ENCODE measurements at places on chromosomes 6 and 20. TPM values are rescaled to one million over a fixed set of nuclear protein-coding genes. Genes with fewer than 3 reads are reported as not detected.
A peak's percentile ranks its signal among the peaks of the same experiment; 100 is the strongest.

The LPA gene
- not detected for total RNA-seq

The DEFB124 gene
- not detected for total RNA-seq

The CPXM1 gene
- total RNA-seq = 1.3 TPM

The HLA-DRB1 gene
- total RNA-seq = 36.3 TPM

The BHLHE23 gene
- not detected for total RNA-seq

The SRXN1 gene
- 150 TPM for total RNA-seq

GRCh38 chr6:37192666-37193065 is 22.7 kb downstream of the PIM1 start:
- DNase-seq = no peak

DNA sequence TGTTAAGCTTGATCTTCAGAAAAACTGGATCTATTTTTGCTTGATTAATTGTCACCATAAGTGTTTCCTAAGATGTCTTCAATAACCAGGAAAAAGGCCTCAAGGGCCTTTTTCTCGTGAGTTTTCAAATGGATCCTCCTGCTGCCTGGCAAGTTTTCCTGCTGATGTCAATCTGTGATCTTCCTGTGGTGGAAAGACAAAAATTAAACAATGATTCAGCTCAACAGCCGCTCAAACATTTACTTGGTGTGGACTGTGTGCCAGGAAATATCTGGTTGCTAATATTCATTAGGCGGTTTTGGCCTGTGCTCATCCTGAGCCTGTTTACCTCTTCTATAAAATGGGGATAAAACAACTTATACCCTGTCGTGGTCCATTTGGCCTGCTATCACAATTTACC is 35.4 kb upstream of the SSTR4 start:
- no peak for DNase-seq

- DNase-seq = peak; percentile 45
Observed at GRCh38 chr6:34227761-34228421, 8.8 kb upstream of the HMGA1 start.

DNA sequence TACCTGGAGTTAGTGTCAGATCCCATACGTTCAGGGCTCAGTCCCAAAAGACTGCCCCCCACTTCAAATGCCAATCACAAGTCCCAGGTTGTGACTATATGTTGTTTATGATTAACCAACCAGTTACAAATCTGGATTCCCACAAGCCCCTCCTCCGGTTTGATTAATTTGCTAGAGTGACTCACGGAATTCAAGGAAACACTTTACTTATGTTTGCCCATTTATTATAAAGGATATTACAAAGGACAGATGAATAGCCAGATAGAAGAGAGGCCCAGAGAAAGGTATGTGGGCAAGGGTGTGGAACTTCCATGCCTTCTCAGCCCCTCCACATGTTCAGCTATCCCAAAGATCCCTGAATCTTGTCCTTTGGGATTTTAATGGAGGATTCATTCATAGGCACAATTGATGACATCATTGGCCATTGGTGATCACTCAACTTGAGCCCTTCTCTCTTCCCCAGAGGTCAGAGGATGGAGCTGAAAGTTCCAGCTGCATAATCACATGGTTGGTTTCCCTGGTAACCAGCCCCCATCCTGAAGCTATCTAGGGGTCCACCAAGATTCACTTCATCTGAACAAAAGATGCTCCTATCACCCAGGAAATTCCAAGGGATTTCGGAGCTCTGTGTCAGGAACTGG is 2.0 kb downstream of the ECT2L start:
- DNase-seq = no peak

- DNase-seq = no peak
Observed at GRCh38 chr20:33434434-33434833, 9.1 kb downstream of the SNTA1 start.

DNA sequence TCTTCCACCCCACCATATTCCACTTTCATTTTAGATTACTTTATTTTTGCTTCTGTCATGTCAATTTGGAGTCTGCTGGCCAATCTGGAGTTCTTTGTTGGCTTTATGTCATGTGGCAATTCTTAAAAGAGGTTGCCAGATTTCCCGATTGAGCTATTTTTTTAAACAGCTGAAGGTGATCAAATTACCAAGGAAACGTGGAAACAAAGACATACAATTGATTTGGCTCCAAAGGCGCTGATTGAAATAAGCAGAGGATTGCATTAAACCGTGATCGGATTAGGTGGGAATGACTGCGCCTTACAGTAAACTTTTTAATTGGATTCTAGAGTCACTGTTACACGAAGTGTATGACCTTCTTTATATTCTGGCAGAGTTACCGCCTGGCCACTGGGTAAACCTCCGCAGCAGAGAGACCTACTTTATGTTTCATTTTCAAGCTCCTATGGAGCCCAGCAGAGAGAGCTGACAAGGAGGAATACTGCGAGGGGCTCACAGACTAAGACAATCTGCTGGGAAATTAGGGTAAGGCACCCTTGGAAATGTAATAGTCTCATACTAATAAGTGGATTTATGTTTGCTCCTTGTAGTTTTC is 37.9 kb downstream of the SIM1 start:
- no peak for DNase-seq

GRCh38 chr6:138863321-138863720 is 67.4 kb downstream of the ECT2L start:
- no peak for DNase-seq

DNA sequence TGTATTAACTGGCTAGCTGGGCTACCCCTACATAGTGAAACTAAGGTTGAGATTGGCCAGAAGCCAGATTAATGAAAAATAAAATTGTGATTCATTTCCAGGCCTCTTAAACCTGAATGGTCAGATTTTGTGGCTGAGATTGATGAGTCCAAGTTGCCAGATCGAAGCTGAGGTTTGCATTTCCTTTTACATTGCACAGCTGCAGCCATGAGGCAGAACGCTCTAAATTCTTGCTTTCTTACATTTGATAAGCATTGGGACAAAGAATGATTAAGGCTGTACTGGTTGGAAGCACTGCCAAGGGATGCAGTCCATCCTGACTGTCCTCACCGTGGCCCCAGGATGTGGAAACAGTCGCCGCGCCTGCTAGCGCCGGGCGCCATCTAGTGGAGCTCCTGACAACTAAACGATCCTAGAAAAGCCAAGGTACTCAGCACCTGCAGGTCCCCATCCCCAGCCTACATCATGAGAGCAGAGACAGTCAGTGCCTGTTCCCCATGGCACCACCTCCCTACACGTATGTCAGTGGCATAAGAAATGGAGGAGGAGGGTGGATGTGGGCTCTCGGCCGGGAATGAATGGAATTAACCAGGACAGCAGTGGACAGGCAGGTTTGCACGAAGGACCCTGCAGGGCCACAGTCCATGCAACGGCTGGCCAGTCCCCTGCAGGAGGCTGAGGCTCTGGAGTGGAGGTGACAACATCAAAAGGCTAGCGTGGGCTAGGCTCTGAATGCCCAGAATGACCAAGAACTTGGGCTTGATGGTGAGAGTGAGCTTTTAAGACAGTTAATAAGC is 19.0 kb downstream of the PXDC1 start:
- DNase-seq = peak; percentile 87
